ENCODE measurements at places on chromosomes 1 and 21. TPM values are rescaled to one million over a fixed set of nuclear protein-coding genes. Genes with fewer than 3 reads are reported as not detected.

DNA sequence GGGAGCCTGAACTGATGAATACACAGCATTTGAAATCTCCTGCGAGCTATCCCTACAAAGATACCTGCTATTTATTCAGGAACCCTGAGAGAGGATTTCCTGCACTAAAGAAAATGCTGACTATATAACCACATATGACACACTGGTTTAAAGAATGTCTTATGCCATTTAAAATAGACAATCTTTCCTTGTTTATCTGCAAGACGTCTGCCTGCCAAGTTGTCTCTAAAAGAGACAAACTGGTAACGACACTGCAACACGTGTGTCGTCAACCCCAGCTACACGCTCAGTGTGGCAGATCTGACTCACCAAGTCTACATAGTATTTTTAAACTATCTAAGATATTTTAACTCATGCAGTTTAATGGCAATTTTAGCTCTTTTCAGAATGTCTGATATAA, 42.7 kb downstream of the APP start:
- no peak for ATAC-seq

- no peak for ATAC-seq
Observed at GRCh38 chr1:928825-929661, 5.3 kb downstream of the SAMD11 start.

DNA sequence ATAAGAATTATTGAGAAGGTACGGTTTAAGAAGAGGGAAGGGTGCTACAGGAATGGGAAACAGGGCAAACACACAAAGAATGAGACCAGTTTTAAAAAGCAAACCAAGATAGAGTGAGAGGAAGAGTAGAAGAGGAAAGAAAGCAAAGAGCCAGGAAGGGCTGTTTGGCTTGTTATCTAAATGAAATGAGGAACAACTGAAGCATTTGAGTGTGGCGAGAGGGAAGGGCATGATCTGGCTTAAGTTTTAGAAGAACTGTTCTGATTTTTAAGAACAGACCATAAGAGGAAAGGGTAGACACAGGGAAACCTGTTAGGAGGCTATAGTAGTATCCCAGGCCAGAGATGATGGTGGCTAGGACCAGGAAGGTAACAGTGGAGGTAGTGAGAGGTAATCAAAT, 73.8 kb downstream of the TUT4 start:
- ATAC-seq = no peak

GRCh38 chr1:41022424-41022823, 899 bp upstream of the SLFNL1 start:
- no peak for ATAC-seq

DNA sequence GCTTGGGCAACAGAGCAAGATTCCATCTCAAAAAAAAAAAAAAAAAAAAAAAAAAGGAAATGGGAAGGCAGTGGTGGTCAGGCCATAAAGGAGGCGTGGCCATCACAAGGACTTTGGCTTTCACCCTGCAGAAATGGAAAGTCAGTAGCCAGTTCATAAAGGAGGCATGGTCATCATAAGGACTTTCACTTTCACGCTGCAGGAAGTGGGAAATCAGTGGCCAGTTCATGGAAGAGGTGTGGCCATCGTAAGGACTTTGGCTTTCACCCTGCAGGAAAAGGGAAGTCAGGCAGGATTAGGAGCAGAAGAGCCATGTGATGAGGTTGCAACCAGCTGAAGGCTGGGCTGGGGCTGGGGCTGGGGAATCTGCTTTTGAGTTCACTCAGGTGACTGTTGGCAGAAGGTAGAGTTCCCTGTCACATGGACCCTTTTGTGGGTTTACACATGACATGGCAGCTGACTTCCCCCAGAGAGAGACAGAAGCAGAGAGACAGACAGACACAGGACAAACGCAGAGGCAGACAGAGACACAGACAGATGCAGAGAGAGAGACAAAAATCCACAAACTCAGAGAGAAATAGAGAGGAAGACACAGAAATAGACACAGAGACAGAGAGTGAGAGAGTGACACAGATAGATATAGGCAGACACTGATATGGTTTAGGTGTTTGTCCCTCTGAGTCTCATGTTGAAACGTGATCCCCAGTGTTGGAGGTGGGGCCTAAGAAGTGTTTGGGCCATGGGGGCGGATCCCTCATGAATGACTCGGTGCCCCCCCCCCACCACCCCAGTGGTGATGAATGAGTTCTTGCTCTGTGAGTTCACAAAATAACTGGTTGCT, 263.9 kb upstream of the KAZN start:
- no peak for ATAC-seq

- no peak for ATAC-seq
Observed at GRCh38 chr1:221347706-221348105, 394.2 kb downstream of the DUSP10 start.

The PGLYRP3 gene
- total RNA-seq = 0.45 TPM

DNA sequence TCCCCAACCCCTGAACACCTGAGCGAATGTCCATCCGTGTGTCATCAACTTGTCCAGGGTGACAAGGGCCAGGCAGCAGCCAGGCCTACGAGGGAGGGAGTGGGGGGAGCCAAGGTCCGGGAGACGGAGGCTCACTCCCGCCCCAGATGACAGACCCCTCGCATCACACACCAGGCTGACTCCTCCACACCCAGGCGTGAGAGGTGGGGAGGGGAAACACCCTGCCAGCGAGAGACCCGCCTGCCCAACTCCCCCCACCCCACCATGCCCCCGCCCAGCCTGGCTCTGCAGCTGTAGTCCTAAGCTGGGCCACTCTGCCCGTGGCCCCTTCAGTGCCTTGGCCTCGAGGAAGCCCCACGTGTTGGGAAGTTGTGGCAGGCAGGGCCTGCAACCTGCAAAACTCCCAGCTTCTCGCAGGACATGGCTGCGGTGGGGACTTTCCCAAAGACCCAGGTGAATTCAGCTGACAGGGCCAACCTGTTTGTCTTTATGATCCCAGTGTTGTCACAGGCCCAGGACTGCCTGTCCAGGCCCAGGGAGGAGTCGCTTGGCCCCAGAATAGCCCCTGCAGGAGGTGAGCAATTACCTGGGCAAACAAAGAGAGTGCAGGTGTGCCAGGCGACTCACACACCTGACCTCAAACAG, 62.9 kb downstream of the RIPK4 start:
- ATAC-seq = no peak

DNA sequence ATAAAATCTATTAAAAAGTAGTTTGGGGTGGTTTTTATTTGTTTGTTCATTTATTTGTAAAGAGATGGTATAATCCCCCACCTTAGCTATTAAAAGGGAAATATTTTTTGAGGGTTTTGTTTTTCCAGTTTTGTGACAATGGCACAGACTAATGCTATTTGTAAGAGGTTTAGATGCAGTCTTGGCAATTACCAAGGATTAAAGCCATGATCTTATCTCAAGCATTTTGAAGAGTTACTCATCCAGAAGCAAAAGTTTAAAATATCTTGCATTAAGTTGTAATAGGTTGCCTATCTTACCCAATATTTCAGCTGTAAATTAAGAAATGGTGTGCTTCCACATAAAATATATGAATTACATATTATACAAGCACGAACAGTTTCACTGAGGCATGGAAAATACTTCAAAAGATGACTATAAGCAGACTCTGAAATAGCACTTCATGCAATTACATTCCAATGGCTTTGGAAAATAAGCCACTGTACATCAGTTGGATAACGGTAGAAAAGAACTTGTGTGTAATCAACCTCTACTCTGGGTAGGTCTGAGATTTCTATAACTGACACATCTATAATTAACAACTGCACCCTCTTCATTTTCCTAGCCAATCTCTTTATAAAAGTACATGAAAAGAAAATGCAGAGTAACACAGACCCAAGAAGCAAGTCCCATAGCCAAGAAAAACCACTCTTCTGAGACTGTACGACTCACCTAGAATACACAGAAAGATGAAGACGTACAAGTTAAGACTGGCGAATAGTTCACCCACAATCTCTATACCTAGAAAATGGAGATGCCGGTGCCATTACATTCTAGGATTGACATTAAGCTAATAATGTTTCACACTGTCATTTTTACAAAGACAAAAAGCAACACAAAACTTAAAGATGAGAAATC, 95.2 kb downstream of the PTPN14 start:
- no peak for ATAC-seq
